ENCODE measurements at places on chromosomes 16 and 17.

- no peak for DNase-seq
These were observed 615 bp downstream of the PRPSAP1 start for GRCh38 chr17:76353004-76353598.

DNA sequence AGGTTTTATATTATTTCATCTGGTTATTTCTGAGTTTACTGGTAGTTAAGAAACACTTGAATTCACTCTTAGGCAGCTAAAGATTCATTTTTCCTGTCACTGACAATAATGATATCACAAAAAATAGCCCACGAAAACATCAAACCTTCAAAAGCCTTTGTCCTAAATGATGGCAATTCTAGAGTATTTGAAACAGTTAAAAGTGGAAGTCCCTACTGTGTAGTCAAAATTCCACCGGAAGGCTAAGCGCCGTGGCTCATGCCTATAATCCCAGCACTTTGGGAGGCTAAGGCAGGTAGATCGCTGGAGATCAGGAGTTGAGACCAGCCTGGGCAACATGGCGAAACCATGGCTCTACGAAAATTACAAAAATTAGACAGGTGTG lies 103.5 kb downstream of the HIC1 start:
- DNase-seq = no peak

DNA sequence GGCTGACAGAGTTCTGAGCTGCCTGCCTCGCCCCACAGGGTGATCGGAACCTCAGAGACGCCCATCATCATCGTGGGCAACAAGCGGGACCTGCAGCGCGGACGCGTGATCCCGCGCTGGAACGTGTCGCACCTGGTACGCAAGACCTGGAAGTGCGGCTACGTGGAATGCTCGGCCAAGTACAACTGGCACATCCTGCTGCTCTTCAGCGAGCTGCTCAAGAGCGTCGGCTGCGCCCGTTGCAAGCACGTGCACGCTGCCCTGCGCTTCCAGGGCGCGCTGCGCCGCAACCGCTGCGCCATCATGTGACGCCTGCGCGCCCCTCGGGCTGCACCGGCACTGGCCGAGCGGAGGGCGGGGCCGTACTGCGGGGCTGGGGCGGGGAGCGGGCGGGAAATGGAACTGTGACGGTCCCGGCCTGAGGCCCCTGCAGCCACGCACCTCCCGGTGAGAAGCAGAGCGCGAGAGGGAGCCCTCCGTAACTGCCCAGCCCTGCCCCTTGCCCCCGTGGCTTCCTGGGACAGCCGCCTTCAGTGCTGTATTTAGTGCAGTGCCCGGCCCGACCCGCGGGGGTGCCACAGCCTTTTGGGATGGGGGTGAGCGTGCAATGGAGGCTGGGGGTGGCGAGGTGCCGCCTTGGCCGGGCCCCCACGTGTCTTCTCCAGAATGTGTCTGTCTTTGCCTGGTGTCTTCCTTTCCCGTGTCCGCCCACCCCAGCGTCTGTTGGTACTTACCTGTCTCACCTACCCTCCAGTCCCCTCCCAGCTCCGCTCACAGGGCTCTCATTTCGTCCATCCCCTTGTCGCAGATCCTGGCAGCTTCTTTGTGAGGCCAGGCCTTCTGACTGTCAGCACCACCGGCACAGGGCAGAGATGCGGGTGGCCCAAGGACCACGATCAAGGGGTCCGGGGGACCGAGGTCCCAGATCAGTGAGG lies 9.8 kb downstream of the RASL10B start:
- DNase-seq = no peak

DNA sequence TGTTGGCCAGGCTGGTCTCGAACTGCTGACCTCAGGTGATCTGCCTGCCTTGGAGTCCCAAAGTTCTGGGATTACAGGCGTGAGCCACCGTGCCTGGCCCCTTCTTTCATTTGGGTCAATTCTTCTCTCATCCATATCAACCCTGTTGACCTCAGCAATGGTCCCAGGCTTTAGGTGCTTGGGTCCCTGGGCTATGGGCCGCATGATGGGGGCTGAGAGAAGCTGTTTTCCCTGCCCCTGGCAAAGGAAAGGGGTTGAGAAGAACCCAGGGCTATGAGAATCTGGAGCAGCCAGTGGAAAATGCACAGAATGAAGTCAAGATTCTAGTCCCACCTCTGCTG lies 90.2 kb upstream of the TOB1 start:
- no peak for DNase-seq

DNA sequence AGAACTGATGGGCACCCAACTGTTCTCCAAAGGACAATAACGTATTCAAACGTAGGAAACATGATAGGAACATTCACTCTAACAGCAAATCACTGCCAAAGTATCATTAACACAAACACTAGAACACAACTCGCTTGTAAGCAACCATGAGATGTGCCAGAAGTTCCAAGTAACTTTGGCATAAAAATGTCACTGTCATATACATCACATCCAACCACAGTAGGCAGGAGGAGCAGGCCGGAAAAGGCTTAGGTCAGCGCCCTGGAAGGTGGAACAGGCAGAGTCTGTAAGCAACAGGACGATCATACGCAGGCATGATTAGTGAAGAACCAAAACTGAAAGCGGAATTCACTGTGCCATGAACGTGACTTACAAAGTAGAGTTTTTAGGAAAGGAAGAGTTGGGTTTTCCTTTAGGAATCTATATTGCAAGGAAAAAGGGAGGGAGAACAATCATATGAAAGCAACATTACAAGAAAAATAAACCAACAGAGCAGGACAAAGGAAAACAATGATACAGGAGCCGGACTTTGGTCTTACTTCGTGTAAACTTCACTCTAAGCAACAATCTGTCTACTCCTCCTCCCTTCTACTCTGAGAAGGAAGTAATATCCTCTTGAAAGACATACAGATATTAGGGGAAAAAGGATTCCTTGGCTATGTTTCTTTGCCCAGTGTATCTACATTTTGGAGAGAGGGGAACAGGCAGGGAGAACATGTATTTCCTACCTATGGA lies 52.3 kb downstream of the YWHAE start:
- no peak for DNase-seq

DNA sequence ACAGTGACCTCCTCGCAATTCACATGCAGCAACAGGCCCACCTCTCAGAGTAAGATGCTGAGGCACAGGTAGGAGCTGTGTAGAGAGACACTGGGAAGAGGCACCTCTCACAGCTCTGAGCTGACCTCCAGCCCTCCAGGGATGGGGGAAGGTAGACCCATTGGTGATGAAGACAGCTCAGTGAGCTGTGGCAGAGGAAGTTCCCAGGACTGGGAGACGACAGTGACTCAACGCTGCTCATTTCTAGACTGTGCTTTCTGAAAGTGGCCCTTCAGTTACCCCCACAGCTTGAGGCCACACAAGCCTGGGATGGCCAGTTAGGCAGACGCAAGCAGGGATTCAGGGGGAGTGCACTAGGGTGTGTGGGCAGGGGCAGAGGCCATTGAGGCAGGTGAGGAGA lies 2073.2 kb downstream of the TP53TG3F start:
- DNase-seq = no peak

GRCh38 chr16:78490847-78491246 lies 391.4 kb downstream of the WWOX start:
- DNase-seq = no peak

DNA sequence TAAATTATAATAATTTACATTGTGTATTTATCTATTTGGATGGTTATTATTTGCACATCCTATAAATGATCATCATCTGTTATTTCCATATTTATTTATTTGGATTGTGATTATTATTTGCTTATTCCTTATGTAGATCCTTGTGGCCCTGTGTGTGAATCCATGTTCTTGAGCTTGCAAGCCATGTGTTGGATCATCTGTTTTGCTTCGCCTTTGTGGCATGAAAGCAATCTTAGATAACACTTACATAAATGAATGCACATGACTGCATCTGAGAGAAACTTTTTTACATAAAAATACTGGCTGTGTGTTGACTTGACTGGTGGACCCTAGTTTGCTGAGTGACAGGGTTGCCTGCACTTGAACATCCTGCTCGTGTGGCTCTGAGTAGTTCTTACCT lies 1024.5 kb upstream of the RBFOX1 start:
- DNase-seq = no peak

GRCh38 chr17:37737081-37737480 lies 7.8 kb downstream of the HNF1B start:
- DNase-seq = no peak

- no peak for DNase-seq
These were observed at the start of gene HOXB1 for GRCh38 chr17:48530887-48531272. Gene HOXB1 (minus strand): TSS chr17:48531011. CDS start chr17:48530904, 107 bp downstream.

DNA sequence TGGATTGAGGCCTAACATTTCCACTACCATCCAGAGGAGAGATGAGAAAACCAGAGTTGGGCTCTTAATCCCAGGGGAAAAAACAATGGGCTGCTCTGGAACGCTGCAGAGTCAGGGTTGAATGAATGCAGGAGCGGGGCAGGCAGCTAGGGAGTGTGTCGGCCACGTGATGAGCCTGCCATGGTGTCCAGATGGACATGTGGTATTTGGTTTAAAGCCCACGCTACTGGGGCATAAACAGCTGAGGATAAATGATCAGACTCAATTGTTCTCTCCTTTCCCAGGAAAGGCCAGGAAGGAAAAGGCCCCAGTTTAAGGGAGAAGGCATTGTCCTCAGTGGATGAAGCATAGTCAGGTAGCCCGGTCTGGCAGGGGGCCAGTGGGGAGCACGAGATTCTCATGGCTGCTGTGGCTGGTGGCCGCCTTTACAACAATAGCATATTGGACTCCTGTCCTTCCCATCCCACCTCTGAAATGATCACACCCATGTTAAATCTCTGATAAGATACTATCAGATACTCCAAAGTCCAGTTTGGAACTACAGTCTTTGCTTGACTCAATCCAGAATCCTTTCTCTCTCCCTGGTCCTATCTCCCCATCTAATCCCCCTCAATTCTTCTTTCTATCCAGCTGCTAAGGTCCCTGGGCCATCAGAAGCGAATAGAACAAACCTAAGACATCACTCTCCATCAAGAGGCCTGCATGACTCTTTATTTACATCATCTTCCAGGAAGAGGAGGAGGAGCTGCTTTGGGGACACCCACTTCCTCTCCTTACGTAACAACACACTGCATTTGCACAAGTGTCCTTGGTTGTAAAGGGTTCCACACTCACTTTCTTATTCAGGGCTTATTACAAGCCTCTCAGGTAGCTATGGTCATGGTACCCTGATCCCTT lies 20.4 kb downstream of the CA4 start:
- no peak for DNase-seq

DNA sequence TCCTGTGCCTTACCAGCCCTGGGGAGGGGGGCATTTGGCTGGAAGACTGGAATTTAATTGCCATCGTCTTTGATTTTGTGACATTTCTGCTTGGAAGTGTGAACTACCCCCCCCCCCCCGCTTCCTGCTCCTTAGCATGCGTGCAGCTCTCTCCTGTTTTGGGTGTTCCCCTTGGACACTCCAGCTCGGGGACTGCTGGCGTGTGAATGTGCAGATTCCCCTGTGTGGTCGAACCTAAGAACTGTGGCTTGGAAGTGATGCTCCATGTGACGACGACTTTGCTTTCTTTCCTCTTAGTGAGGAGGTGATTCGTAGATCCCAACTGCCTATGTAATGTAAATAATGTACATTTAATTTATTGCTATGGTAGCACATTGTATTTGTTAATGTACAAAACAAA lies 26.1 kb downstream of the OR1D5 start:
- DNase-seq = no peak

GRCh38 chr17:6453279-6454024 lies 9.2 kb downstream of the PIMREG start:
- no peak for DNase-seq

DNA sequence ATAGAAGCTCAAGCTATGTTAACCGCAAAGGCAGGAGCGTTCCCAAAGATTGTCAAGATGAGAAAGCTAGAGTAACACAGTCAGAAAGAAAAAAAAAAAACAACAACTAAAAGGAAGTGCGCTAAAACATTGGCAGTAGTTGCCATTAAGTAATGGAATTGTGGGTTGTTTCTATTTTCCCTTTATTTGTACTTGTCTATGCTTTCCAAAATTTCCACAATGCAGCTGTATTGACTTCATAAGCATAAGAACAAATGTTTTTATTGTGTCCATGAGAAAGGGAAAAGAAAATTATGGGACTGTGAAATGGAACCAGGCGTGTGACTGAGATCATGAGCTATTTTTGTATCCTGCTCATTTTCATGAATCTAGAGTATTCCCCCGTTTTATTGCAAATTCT lies 153.4 kb downstream of the TMEM114 start:
- DNase-seq = no peak

DNA sequence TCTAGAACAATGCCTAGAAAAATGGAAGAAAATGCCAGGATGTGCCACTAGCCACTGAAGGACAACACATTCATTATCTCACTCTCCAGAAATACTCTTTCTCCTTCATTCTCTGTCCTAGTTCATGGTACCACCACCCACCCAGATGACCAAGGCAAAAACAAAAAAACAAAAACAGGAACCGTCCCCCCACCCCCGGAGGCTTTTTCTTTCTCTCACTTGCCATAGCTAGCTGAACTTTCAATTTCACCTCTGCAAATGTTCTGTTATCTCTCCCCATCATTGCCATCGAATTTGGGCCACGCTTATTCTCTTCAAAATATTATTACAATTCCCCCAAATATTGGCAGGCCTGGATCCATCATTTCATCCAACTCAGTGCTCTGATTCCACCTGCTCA lies 49.0 kb downstream of the SOX9 start:
- no peak for DNase-seq

DNA sequence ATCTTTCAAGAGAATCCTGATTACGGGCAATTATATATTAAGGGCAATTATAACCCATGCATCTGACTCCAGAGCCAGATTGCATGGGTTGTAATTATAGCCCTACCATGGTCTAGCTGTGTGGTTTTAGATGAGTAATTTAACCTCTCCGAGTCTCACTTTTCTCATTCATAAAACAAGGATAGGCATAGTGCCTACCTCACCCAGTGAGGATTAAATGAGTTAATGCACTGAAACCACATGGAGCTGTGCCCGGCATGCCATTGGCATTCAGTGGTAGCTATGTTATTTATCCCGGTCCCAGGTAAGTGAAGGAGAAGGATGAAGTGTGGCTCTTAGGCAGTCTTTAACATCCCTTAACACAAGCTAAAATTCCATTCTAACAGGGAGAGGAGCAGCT lies 6.3 kb downstream of the SNX20 start:
- DNase-seq = no peak

DNA sequence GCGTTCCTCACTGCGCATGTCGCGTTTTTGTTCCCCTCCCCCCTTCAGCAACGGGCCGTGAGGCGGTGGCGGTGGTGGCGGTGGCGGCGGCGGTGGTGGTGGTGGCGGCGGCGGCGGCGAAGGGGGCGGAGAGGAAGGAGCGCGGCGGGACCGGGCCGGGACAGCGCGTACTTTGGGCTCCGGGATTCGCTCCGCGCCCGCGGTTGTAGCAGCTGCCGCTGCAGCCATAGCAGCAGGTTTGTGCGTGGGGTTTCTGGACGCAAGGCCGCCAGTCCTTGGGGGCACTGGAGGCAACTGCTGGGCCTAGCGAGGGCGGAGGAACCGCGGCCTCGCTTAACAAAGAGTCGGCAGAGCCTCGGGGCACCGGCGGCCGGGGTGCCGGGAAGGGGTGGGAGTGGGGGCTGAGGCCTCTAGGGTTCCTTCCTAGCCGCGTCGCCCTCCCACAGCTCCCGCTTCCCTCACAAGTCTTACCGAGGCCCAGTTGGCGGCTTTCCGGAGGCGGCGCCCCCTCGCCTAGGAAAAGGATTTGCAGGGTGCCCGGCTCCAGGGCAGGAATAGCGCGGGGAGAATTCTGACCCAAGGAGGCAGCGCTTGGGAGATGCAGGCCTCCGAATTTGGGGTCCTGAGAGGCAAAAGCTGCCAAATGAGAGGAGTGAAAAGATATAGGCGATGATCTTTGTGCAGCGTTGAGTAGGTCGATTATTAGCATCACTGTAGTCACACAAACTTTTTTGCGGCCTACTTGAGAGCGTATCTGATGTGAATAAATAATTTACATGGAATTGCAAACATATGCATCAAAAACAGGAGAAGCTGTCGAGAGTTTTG lies at the start of gene DDX42:
TSS of gene DDX42 (plus strand) at position 30 of the 828 bp plus-strand sequence. CDS start 12,880 bp downstream, outside the sequence.
- peak; percentile 29 for DNase-seq
